EH (cell line): ENCODE measurements at places on chromosomes 16 and 17.

GRCh38 chr17:73480740-73481139, 163.5 kb downstream of the SDK2 start:
- no peak for DNase-seq

- DNase-seq: no peak
These were observed 201.9 kb upstream of the CDH11 start for GRCh38 chr16:65323655-65324237.

GRCh38 chr16:55943267-55943666, 68.1 kb upstream of the CES5A start:
- peak; percentile 69 for DNase-seq

DNA sequence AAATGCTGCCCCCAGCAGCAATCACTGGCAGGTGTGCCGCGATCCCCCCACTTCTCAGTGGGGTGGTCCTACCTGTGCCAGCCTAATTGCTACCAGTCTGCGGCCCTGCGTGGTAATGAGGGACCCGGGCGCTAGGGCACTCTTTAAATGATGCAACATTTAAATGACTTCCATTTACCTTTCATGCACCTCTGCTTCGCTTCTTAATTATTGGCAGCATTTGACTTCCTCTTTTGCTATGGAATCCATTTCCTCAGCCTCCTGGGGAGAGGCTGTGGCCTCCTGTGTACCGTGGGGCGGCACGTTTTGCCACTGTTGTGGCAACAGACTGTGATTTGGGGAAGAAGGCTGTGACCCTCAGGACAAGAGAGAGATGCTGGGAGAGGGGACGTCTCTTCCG, 86.1 kb downstream of the RPA1 start:
- no peak for DNase-seq

GRCh38 chr16:76444832-76445231, 167.6 kb downstream of the CNTNAP4 start:
- DNase-seq: no peak

- DNase-seq: no peak
These were observed 3.3 kb upstream of the TMEM235 start for GRCh38 chr17:78228176-78228575.

DNA sequence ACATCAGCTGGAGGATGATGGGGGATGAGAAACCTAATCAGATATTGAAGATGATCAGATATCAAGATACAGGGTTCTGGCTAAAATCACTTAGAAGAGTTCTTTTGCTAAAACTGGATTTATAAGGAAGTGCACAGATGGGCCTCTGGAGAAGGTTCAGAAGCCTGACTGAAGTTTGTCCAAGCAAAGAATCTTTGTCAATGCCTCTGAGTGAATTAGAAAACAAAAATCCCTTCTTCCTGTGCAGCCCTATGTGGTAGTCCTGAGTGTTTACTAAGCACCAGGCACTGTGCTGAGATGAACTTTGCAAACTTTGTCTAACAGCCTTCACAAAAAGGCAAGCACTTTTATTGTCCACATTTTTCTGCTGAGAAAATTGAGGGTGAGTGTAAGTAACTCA, 11.4 kb upstream of the CENPV start:
- no peak for DNase-seq

GRCh38 chr16:12043953-12044352, 67.4 kb downstream of the SNX29 start:
- no peak for DNase-seq

DNA sequence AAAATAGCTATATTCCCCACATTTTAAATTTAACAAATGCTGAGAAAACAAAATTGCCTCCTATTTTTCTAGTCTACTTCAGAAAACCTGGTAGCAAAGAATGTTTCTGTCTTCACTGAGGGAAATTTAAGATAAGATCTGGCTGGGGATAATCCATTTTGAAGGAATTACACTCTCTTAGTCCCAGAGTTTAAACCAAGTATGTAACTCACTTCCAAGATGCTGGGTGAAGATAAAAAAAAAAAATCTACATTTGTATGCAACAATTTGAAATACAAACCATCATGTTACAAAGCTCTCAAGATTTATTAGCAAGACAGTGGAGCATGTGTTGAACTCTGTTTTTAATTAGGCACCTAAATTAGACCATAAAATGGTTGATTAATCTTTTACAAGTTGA, 5.7 kb downstream of the HS3ST3B1 start:
- no peak for DNase-seq

GRCh38 chr16:66223176-66223780, 143.2 kb upstream of the CDH5 start:
- DNase-seq: peak; percentile 39

- DNase-seq: no peak
These were observed 65.1 kb upstream of the HAS3 start for GRCh38 chr16:69040144-69040909.

DNA sequence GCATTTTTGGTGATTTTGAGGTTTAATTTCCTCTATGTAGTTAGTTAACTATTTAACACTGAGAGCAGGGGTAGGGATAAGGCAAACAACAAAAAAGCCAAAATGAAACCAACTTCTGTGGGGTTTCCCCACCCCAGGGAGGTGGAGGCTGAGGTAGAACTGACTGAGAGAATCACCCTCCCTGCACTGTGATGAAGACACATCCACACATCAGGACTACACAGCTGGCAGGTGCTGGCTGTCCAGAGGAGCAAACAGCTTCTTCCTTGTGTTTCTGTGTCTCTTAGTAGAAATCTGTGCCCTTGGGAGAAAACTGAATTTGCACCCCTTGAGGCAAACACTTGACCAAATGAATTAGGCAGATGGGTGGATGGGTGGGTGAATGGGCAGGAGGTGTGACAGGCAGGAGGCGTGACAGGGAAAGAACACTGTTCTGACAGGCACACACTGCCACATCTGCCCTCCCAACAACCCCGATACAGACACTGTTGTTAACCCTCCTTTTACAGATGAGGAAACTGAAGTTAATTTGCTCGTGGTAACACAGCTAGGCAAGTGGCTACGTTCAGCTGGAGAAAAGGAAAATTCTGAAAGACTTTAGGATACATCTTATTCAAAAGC, 62.9 kb upstream of the AMZ2 start:
- no peak for DNase-seq

DNA sequence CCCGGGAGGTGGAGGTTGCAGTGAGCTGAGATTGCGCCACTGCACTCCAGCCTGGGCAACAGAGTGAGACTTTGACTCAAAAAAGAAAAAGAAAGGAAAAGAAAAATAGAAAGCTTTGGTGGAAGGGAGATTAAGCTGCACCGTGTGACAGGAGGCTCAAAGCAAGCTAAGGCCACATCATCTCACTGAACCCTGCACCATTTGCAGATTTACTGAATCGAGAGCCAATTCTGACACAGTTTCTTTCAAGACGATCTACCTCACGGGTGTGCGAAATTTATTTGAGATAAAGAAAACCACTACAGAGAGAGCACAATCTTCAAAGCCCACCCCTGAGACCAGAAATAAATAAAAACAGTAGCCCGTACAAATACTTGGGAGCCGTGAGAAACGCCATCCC, 49.6 kb downstream of the RTN4RL1 start:
- no peak for DNase-seq

DNA sequence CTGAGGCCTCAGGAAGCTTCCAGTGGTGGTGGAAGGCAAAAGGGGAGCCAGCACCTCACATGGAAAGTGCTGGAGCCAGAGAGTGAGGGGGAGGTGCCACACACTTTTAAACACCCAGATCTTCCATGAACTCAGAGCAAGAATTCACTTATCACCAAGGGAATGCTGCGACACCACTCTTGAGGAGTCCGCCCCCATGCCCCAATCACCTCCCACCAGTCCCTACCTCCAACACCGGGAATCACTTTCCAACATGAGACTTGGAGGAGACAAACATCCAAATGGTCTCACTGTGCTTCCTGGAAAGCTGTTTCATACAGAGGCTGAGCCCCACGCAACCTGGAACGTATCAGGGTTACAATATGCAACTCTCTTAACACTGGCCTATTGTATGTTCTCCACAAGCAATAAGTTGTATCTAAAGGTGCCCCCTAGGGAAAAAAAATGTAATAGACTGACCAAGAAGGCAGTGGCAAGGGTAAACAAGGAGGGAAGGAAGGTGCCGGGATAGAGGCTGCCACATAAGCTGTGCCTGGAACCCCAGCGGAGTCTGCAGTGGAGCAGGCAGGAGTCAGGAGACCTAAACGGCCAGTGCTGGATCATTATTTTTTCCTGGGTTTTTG, 106.7 kb upstream of the FOXF1 start:
- DNase-seq: no peak

DNA sequence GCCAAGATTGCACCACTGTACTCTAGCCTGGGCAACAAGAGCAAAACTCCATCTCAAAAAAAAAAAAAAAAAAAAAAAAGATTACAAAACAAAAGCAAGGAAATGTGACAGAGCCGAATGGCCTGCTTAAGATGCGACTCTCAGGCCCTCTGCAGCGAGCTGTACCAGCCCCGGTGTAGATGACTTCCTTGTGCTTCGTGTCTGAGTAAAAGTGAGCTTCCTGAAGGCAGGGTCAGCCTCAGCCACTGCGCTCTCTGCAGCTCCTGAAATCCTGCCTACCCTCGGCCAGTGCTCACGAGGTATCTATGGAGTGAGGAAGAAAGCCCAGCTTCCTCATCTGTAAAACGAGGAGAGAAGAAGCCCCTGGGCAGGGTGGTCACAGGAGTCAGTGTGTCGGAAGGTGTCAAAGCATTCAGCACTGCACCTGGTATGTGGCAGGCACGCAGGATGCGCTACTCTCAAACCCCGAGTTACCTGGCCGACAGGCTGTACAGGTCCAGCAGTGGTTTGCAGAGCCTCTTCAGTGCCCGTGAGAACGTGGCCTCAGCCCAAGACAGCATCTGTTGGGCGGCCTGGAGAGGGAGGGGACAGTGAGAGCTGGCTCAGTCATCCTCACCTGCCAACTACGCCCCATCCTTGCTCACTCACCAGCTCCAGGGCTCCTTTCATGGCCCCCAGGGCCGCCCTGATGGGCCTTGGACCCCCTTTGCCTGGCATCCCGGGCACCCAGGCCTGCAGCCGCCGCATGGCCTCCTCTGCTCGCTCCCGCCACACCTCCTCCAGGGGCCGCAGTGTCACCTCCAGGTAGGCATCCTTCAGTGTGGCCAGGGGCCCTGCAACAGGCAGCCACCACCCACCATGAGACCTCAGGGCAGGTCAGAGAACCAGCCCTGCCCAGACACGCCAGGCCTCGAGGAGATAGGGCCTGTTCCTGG, 44.6 kb downstream of the RMI2 start:
- no peak for DNase-seq

DNA sequence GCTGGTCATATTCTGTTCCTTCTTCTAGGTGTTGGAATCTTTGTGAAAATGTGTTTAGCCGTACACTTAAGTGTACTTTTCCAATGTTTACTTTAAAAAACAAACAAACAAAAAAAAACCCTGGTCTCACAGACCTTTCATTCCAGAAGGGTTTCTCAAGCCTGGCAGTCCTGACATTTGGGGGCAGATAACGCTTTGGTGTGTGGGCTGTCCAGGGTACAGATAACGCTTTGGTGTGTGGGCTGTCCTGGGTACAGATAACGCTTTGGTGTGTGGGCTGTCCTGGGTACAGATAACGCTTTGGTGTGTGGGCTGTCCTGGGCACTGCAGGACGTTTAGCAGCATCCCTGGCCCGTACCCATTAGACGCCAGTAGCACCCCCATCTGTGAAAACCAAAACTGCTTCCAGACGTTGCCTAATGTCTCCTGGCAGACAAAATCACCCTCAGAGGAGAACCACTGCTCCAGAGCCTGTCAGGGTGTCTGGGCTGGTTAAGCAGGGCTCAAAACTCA, 15.2 kb upstream of the FLCN start:
- DNase-seq: no peak

- DNase-seq: no peak
These were observed 30.0 kb downstream of the RAB11FIP3 start for GRCh38 chr16:455453-455852.

GRCh38 chr16:31052114-31052513, 18.8 kb downstream of the STX4 start:
- peak; percentile 96 for DNase-seq

- DNase-seq: no peak
These were observed 9.9 kb downstream of the AXIN1 start for GRCh38 chr16:342455-343213.

- peak; percentile 21 for DNase-seq
These were observed 22.4 kb downstream of the GAA start for GRCh38 chr17:80123791-80124190.

GRCh38 chr17:46166692-46167249, 26.5 kb downstream of the KANSL1 start:
- no peak for DNase-seq

GRCh38 chr17:45432405-45433158, at the start of gene ARHGAP27:
Gene ARHGAP27 (minus strand): TSS chr17:45432870. CDS start chr17:45430279, 2,591 bp downstream.
- DNase-seq: peak; percentile 59

- no peak for DNase-seq
These were observed 854.1 kb downstream of the KCNJ2 start for GRCh38 chr17:71023249-71024030.

DNA sequence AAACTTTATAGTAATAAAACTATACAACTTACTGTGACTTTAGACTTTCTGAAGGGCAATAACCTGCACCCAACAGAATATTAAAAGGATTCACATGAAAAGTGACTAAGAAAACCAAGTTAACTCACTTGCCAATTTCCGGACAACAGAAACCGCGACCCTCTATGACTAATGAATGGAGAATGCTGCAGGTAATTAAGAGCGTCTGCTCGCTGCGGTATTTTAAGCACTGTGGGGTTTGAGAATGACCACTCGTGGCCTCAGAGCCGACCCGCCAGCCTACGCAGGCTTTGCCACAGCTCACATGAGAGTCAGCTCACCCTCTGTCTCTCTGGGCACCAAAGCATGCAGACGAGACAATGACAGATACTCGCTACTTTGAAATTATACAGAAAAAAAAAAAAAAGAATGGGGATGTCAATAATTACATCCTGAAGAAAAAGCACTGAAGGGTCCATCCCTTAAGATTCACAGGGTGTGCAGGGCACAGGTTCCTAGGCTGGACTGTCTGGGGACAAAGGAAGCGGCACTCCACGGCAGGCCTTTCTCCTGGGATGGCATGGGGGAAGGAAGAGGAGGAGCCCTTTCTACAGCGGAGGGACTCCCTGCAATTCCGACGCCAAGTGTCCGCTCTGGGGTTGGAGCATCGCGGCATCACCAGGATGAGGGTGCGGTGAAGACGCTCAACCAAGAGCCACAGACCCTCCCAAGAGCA, 35.0 kb downstream of the ZCCHC14 start:
- peak; percentile 97 for DNase-seq

GRCh38 chr16:31201582-31202413, 762 bp downstream of the PYCARD start:
- DNase-seq: peak; percentile 42

DNA sequence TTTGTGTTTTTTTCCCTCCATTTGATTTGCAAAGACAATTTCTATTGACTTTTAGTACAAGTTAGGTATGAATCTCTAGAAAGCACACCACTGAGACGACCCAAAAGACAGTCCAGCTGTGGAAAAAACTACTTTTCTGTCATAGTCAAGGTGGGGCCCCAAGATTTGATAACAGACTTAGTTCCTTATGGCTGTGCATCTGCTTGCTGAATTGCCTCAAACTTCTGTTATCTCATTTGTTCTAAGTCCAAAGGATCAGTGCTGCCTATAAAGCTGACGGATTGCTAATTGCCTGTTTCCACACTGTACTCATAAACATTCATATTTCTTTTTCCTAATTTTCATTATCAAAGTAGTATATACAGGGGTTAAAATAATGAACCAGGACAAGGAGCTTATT, 180.8 kb downstream of the SPECC1 start:
- DNase-seq: no peak
